GM23248 (cell line): ENCODE measurements at places on chromosomes 2 and 18. TPM values are rescaled to one million over a fixed set of nuclear protein-coding genes. Genes with fewer than 3 reads are reported as not detected.

KANSL1L gene
- 1.6 and 2.6 TPM in 2 replicates for polyA plus RNA-seq

CIDEA gene
- polyA plus RNA-seq = not detected in 2 replicates

PAIP2B gene
- polyA plus RNA-seq = 0.10 and 0.11 TPM in 2 replicates

AMER3 gene
- polyA plus RNA-seq = not detected in 2 replicates

RUFY4 gene
- polyA plus RNA-seq = not detected in 2 replicates

MC4R gene
- polyA plus RNA-seq = 0.14 and 0.33 TPM in 2 replicates

SEPTIN2 gene
- 512 and 518 TPM in 2 replicates for polyA plus RNA-seq

RAMP1 gene
- polyA plus RNA-seq = 11.1 and 11.8 TPM in 2 replicates

- DNase-seq = peak; percentile 36
These were observed 620 bp upstream of the SLC9A2 start for GRCh38 chr2:102618452-102619413.

DNA sequence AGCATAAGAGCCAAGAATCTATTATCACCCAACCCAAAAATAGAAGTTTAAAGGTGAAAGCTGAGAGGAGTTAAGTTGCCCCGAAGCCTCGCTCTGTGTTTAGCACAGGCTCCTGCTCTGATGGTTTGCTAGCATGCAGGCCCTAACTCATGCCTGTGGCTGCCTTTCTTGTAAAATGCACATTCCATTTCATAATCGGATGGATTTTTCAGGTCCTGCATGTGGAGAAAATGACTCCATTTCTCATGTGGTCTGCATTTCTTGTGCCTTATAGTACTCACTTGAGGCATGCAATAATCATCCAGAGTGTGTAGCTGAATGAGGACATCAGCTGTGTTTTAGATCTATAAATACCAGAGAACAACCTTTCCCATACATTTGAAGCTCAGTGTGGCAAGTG, 381.8 kb downstream of the CPS1 start:
- no peak for DNase-seq

- DNase-seq = no peak
These were observed 173.5 kb downstream of the LPIN1 start for GRCh38 chr2:11919953-11920352.

- DNase-seq = no peak
These were observed 26.1 kb upstream of the MAL start for GRCh38 chr2:94999431-94999883.

GRCh38 chr18:6682437-6683111, 46.9 kb upstream of the ARHGAP28 start:
- no peak for DNase-seq

DNA sequence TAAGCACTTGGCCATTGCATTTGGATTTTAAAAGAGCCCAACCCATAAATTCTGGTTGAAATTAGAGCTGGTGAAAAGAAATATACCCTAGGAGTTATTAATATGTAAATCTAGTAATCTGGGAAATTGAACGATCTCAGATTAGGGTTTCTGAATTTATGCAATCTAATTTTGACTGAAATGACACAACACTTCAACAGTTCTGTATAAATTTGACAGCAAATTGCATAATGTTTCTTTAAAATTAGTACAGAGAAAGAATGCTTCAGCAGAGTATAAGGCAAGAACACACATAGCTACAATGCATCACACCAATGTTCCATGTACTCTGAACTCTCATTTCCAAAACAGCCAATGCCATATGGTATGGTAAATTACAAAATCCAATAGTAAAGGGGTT, 201.5 kb upstream of the ITGA4 start:
- no peak for DNase-seq

GRCh38 chr2:38065502-38066135, 10.3 kb downstream of the CYP1B1 start:
- DNase-seq = no peak

DNA sequence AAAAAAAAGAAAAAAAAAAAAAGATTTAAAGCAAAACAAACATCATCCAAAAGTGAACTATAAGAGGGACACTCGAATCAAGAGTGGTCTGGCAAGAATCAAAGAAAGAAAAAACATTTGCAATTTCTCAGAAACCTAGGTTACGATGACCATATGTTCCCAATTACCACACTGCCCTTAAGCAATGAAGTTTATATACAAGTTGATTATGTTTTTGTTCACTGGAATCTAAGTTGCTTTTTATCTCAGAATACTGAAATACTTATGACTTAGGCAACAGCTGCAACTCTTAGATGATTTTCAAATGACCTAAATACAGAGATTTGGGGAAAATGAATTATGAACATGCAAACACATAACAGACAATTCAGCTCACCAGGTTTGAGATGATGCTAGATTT, 597.1 kb upstream of the CHAC2 start:
- no peak for DNase-seq

GRCh38 chr2:170586571-170587095, 128.5 kb upstream of the SP5 start:
- DNase-seq = no peak

- no peak for DNase-seq
These were observed 74.0 kb downstream of the RHBDD1 start for GRCh38 chr2:226909836-226910235.

DNA sequence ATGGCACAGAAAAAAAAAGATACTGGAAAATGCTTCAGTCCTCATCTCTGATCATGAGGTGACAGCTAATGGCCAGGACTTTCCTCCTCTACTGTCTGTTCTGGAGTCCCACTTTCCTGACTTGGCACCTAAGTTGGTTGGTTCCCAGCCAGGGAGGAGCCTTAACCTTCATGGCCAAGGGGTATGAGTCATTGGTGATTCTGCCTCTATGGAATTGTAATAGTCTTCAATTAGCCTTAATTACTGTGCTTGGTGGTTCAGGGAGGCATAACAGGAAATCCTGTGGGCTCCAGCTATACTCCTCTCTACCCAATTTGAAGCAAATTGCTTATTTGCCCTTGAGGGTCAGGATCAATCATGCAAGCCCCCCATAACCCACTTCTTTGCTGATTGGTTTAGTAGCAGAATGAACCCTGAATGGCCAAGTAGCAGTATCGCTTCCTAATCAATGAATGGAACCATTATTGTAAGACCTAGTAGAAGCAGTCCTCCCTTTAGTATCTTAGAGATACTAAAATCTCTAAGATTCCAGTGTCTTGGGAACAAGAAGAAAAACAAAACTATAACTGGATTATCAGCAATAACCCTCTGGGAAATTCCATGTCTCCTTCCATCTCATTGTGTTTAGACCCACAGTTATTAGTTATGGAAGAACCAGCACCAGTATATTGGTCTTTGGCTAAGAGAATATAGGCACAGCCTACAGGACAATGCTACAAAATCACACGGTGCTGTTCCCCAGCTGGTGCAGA, 109.0 kb downstream of the COL6A3 start:
- peak; percentile 93 for DNase-seq

- DNase-seq = peak; percentile 93
These were observed 86.6 kb downstream of the COL5A2 start for GRCh38 chr2:189092936-189093335.

GRCh38 chr2:24791452-24791851, 1.7 kb downstream of the PTRHD1 start:
- DNase-seq = peak; percentile 13

DNA sequence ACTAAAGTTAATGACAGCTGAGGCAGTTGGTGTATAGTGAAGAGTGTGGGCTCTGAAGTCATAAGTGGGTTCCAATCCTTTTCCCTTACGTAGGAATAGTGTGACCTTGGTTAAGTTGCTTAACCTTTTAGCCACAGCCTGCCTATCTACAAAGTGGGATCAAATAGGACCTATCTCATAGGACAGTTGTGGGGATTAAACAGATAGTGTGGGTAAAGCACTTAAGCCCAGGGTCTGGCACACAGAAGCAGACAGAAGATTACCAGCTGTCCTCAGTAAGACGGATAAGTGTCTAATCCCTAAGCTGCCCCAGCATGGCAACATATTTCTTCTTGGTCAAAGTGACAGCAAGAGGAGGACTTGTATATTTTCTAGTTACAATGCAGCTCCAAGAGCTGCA, 28.2 kb downstream of the UBE2F start:
- DNase-seq = no peak

DNA sequence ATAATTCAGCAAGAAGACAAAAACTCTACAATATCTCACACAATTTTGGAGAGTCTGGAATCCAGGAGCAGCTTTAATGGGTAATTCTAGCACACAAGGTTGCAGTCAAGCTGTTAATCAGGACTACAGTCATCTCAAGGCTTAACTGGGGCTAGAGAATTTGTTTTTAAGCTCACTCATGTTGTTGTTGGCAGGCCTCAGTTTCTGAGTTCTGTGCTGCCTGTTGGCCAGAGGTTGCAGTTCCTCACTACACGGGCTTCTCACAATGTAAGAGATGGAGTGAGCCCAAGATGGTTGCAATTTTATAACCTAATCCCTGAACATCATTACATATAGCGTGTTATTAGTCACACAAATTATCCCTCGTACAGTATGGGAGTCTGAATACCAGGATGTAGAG, 50.6 kb upstream of the TMEFF2 start:
- DNase-seq = no peak

- no peak for DNase-seq
These were observed 26.9 kb downstream of the TMEM247 start for GRCh38 chr2:46506131-46506706.
